ENCODE measurements at places on chromosomes 12 and 14.

GRCh38 chr12:92537290-92537960, 165.4 kb upstream of the PLEKHG7 start:
- no peak for DNase-seq

DNA sequence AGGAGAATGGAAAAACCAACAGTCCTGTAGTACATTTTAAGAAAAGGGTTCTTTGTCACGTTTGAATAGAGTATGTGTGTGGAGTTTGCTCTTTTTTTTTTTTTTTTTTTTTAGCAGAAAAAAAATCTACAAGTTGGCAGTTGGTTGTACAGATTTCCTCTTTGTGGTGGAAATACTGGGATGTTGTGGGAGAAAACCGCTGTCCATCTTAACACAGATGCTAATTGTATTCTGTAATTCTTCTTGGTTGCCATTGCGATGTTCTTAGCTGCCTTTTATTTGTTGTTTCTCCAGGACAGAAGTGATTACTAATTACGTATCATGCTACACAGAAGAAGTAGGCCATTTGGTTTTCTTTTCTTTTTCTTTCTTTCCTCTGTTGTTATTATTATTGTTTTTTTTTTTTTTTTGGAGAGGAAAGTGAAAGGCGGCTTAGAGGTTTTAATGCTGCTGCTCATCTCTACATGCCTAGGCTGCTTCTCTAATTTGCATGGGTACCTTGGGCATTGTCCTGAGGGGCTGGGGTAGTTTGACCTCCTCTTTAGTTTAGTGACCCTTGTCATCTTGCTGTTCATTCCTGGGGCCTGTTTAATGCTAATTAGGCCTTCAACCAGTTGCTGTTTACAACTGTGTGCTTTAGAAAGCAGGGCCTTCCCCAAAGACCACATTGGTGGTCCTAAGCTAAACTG, 94.7 kb downstream of the TMTC2 start:
- no peak for DNase-seq

GRCh38 chr14:100525615-100526014, 61.6 kb downstream of the BEGAIN start:
- no peak for DNase-seq

GRCh38 chr12:95633732-95634465, 82.6 kb upstream of the USP44 start:
- DNase-seq = no peak

GRCh38 chr12:113422886-113423669, 898 bp downstream of the SDSL start:
- DNase-seq = no peak

GRCh38 chr12:43015090-43015737, 425.7 kb upstream of the PRICKLE1 start:
- DNase-seq = no peak

DNA sequence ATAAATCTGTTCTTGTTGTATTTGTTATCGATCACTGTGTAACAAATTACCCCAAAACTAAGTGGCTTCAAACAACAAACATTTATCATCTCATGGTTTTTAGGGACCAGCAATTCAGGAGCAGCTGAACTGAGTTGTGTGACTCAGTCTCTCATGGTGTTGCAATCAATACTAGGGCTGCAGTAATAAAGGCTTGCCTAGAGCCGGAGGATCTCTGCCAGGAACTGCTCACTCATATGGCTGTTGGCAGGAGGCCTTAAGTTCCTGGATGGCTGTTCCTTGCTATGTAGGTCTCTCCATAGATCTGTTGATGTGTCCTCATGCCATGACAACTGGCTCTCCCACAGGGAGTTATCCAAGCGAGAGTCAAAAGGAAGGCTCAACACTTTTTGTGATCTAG, 3.8 kb upstream of the PSMC6 start:
- no peak for DNase-seq

GRCh38 chr12:10102322-10102721, 3.5 kb upstream of the CLEC1A start:
- DNase-seq = no peak

DNA sequence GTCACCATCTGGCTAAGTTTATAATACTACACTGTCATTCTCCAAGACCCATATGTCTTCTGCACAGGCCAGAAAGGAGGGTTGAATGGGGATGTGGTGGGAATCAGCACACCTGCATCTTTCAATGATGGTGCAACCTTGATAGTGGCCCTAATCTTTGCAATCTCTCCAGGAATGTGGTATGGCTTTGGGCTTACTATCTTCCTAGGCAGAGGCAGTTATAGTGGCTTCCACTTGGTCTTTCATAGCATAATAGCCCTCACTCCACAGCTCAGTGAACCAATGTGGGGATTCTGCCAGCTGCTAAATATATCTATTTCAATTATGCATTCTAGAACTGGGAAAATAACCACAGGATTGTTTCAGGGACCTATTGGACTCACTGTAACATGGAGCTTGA, 61.8 kb upstream of the ATP2B1 start:
- no peak for DNase-seq

GRCh38 chr12:68912916-68913315, 20.1 kb downstream of the CPM start:
- DNase-seq = no peak

- no peak for DNase-seq
Measured at GRCh38 chr12:72134246-72135020, 137.7 kb upstream of the TRHDE start.

- DNase-seq = no peak
Measured at GRCh38 chr12:104133866-104134265, 4.1 kb downstream of the NFYB start.

DNA sequence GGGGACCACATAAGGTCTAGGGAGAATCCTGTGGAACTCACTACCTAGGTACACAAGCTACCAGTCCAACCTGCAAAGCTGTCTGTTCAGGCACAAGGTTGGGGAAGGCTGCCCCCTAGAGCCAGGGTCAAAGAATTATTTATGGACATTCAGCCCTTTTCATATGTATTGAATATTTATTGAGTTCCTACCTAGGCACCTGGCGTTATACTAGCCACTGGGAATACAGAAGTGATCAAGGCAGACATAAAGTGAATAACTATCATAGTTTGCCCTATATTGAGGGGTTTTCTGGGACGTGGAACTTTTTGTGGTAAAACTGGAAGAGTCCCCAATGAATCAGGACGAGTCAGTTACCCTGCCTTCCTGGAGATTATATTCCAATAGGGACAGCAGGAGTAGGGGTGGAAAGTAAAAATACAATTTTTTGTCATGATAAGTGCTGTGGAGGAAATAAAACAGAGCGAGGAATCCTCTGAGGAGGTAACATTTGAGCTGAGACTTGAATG, 5.8 kb upstream of the SLC48A1 start:
- DNase-seq = peak; percentile 39

DNA sequence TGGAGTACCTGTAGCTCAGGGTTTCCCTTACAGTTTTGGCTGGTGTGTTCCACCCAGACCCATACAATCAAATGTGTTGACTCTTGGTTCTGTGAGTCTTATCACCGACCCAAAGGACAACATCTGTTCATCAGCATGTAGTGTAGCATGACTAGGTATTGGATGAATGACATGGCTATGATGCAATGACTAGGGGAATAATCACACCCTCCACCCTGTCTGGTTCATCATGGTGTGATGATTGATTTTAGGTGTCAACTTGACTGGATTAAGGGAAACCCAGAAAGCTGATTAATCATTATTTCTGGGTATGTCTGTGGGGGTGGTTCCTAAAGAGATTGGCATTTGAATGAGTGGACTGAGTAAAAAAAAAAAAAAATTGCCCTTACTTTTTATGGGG, 311.3 kb downstream of the DPF3 start:
- DNase-seq = no peak

- DNase-seq = no peak
Measured at GRCh38 chr14:46432516-46432915, 219.1 kb downstream of the RPL10L start.

DNA sequence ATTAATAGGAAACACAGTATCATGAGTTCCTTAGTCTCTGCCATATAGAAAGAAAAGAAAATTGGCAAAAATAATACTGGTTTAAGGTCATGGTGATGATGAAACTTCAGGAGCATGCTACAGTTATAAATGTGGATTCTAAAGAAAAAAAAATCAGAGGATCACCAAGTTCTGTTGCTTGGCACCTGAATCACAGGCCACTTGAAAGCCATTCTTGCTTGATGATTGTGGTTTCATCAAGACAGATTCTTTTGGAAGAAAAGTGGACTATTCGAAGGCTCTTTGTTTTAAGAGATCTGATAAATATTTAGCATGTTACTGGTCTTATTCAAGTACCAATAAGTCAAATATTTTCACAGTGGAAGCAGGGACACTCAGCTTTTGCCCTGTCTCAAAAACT, 148.9 kb downstream of the SAMD4A start:
- DNase-seq = no peak

- no peak for DNase-seq
Measured at GRCh38 chr14:52272375-52272774, 4.9 kb downstream of the PTGDR start.

GRCh38 chr12:27869567-27869966, 89.5 kb upstream of the MANSC4 start:
- DNase-seq = no peak

- no peak for DNase-seq
Measured at GRCh38 chr12:75444429-75445136, 36.0 kb upstream of the GLIPR1 start.

- DNase-seq = no peak
Measured at GRCh38 chr12:6090803-6091202, 33.7 kb downstream of the VWF start.

GRCh38 chr12:10613349-10614055, at the start of gene MAGOHB:
TSS of gene MAGOHB (minus strand) at chr12:10613609. CDS start at chr12:10613532, 77 bp downstream.
- peak; percentile 96 for DNase-seq

GRCh38 chr12:113151655-113152054, 2.1 kb downstream of the CFAP73 start:
- DNase-seq = no peak

GRCh38 chr14:38189930-38190726, 17.6 kb upstream of the SSTR1 start:
- DNase-seq = no peak

GRCh38 chr12:116010467-116010866, 267.0 kb downstream of the MED13L start:
- no peak for DNase-seq

DNA sequence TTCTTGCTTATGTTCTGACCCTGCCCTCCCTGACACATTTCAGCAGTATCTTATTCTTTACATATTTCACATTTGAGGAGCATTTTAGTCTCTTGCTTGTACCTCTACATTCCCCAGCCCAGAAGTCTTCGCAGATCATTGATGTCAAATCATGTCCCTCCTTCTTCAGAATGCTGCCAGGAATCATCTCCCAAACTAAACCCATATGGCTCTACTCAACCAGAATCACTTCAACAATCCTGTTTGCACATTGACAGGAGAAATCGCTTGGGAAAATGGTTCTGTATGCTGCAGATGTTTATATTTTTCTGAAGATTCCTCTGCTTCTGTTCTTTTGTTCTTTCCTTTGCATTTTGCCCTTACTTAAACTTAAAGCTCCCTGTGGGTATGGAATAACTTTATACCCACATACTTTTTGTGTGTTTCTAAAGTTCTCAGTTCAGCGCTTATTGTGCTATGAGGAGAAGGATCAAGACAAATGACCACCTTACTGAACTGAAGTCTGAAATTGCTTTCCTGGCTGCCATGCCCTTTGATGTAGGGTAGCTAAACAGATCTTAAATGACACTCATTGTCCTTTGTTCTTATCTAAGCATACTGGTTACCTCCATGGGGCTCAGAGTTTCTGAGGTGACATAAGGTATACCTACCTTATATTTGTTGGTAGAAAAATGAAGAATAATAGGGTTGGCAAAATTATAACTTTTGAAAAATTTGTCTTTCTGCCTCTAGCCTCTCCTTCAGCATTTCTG, 134.6 kb downstream of the SLC25A21 start:
- DNase-seq = no peak

GRCh38 chr12:45284096-45284901, 68.4 kb downstream of the ANO6 start:
- no peak for DNase-seq

DNA sequence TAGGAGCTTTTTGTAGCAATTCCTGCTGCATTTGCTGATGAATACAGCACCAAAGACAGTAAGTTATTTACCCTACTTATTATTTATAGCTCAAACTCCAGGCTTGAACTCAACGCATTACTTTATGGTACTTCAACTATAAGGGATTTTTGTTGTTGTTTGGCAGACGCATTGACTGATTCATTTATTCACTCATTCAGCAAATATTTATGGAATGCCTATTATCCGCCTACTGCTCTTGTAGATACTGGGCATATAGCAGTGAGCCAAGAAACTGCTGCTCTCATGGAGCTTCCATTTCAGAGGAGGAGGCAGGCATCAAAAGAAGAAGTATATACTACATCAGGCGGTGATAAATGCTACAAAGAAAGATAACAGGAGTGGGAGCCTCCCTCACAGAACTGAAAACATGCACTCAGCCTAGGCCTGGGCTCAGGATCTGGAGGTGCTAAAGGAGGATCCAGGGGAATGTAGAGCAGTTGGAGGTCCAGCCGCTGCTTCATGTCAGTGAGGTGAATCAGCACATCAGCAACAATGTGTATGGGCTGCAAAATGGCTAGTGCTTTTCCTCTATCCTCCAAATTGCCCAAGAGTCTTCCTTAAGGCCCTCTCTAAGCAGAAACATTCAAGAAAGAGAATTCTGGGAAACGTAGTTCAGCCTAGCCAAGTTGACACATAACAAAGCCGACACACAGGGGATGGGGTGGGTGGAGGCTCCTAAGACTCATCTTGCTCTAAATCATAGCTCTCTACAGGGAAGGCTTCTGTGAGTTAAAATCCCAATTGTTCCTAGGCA, 157.5 kb downstream of the NRXN3 start:
- DNase-seq = no peak

DNA sequence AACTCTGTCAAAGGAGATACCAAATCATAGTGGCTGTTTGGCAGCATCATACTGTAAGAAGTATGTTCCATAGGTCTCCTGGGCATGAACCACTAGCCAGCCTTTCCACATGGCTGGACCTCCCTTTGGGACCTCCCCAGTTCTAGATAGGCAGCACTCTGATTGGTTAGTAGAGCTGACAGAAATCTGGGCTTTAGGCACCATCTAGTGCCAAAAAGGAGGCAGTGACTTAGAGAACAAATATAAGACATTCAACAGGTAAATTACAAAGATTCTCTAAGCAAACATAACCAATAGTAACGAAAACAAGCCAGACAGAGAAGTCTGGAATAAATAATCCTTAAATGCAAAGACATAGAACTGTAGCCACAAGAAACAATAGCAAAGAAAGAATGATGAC, 148.0 kb upstream of the PDE3A start:
- peak; percentile 8 for DNase-seq

DNA sequence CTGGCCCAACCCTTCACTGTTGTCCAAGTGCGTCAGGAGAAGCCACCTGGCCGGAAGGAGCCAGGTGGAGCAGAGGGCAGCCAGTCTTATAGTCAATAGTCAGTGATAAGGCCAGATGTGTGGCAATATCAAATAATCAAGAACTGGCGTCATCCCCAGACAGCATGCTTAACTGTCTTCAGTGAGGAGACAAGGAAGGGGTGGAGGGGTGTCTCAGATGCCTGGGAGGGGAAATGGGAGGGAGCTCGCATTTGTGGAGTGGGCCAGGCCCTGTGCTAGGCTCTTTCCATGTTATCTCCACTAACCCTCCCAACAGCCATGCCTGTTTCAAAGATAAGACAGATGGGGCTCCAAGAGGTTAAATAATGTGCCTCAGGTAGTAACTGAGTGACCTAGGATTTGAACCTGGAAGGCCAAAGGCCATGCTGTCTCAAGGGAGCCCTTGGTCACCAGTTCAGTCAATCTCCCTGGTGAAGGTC, 48.9 kb upstream of the FOS start:
- DNase-seq = no peak

Data from NCI-H1092 (cell line).